Kidney (tissue), 22 donors: ENCODE measurements at places on chromosomes 12 and 14. TPM values are rescaled to one million over a fixed set of nuclear protein-coding genes. Genes with fewer than 3 reads are reported as not detected.

DNA sequence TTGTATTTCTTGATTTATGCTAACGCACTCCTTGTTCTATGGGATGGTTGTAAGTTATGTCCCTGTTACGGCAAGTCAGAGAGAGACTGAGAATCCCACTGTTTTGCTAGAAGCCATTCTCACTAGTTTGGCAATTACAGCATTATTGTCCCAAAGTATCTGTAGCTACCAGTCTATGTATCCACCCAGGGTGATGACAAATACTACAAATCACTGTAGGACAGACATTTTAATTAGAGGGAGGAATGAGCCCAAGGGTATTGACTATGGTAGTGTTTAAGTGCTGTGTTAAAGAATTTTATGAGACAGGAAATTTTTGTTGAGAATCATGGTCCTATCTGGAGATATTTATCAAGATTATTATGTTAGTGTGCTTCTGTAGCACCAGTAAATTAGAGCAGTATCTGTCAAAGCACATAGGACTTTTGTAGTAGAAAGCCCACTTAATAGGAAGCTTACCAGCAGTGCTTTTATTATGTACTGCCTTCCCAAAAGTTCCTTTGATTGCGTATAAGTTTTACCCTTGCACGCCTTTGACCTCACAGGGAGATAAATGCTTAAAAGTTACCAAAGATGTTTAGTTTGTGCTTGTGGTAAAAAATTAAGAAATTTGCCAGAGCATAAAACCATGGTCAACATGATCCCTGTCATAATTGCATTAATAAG lies 10.7 kb downstream of the PRKCH start:
- DNase-seq = peak; percentile 29

GRCh38 chr12:92070054-92070863 lies 75.4 kb downstream of the BTG1 start:
- DNase-seq = no peak

Gene FAM181A
- not detected for polyA plus RNA-seq

Gene KIF26A
- 2.3 TPM for polyA plus RNA-seq

DNA sequence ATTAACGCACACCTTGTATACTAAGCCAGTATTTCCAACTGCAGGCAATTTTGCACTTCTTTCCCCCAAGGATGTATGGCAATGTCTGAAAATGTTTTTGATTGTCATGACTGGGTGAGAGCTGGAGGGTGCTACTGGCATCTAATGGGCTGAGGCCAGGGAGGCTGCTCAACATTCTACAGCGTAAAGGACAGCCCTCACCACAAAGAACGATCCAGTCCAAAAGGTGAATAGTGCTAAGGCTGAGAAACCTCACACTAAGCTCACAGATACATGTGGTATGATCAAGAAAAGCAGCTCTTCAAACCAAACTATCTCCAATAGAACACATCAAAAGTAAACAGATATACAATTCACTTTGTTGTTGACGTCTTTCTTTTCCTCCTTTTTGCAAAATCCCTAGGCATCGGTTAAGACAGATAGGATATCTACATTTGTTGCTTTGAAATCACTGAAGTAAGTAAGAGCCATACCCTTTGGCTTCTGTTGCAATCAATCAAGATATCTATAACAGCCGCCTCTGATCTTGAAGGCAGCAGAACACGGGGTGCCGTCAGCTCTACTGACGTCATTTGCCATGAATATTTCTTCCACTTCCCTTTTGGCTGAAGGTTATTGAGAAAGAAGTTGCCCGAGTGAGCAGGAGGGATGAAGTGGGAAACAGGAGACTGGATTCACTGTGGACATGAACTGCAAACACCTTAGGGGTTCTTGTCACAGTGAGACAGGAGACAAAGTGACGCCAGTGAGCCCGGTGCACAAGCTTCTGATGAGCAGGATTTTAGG lies 218.3 kb downstream of the FOXN3 start:
- DNase-seq = no peak

Gene VRTN
- not detected for polyA plus RNA-seq

DNA sequence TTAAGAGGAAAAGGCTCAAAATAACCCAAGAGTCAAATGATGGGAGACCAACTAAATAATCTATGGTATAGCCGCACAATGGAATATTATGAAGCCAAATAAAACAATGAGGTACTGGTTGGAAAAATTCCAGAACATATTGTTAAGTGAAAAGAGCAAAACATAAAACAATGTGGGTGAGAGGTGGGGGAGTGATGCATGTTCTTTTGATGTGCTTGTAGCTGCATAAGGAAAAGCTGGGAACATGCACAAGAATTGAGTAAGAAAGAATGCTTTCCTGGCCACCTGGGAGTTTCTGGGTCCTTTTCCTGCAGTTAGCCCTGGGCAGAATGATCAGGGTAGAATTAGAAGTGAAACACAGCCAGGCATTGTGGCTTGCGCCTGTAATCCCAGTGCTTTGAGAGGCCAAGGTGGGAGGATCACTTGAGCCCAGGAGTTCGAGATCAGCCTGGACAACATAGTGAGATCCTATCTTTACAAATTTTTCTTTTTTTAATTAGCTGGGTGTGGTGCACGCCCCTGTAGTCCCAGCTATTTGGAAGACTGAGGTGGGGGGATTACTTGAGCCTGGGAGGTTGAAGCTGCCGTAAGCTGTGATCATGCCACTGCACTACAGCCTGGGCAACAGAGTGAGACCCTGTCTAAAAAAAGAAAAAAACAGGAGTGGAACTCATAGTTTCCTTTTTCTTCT lies 7.9 kb downstream of the ABCB9 start:
- DNase-seq = no peak

GRCh38 chr12:77850129-77850528 lies 19.4 kb downstream of the NAV3 start:
- no peak for DNase-seq

DNA sequence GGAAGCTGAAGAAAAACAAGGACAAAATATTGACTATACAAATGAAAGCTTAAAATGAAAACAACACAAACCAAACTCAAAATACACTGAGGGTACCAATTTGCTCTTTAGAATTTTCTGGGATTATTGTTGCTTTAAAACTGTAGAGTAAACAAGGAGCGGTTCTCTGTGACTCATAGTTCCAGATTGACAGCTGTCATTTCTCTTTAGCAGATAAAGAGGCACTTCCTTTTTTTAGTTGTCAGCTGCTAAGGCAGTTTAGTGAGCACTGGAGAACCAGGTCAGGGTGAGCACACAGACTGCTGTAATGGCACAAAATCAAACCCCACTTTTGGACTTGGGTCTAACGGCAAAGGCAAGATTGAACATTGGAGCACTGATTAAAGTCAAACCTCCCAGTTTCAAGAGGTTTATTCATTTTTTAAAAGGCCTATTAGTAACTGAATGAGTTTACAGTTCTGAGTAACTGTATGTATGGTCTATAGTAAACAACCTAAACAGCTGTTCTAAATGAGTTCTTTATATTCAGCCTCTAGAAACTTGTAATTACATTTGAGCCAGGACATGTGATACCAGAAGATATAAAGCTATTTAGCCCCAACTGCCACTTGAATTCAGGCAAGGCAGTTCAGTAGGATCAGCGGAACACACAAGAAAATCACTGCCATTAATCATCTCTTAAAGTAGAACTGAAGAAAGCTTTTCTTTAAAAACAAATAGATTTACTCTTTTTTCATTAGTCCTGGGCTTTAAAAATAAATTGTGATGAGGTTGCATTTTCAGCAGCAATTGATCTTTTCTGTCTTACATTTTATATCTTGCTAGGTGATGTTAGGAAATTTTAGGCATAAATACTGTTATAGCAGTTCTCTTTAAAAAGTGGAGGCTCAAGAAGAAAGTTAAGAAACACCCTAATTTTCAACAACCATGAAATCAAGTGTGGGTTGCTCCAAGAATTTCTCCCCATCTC lies 71.7 kb upstream of the PRICKLE1 start:
- DNase-seq = peak; percentile 58

Gene C1S
- polyA plus RNA-seq = 81.2 TPM

DNA sequence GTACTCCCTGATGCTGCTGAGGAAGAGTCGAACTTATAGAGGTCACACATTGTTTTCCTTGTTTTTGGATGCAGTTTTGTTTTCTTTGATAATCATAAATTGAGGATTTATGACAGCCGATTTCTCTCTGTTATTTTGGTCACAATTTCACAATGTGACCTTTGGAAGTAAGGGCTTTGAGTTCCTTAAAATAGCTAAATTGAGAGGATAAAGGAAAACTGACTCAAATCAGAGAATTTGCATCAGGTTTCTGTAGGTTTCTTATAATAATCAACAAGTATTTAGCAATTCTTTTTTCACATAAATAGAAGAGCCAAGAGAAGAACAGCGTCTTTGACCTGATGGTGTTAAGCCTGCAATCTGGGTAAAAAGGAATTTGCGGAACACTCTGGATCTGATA lies 66.1 kb downstream of the ETV6 start:
- no peak for DNase-seq

DNA sequence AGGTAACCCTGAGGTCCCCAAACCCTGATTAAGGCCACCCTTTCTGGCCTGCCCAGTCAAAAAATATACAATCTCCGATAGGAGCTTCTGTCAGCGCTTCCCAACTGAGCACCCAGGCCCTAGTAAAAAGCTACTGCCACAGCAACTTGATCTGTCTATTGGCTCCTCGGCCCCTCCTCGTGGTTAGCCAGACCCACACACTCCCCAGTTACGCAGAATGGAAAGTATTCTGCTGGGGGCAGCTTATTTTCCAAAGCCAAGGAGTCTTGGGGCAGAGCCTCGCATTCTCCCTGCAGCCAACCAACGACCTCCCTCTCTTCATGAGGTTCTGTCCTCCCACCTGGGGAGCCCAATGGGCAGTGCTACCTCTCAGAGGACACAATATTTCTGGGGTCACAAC lies 32.1 kb downstream of the FMNL3 start:
- no peak for DNase-seq

DNA sequence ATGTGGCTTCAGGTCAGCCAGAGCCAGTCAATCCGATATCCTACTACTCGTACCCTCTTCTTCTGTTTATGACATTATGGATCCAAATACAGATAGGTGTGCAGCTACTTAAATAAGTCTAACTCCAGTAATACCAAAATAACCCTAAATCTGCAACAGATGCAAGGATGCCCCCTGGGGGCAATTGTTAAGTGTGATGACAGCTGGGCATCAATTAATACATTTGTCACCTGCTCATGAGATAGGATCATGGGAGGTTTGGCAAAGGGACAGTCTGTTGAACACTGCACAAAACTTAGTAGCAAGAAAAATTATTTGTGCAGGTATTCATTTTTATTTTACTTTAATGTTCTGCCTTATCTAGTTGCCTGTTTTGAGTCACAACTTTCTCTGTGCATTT lies 83.2 kb downstream of the SLC38A6 start:
- DNase-seq = no peak

DNA sequence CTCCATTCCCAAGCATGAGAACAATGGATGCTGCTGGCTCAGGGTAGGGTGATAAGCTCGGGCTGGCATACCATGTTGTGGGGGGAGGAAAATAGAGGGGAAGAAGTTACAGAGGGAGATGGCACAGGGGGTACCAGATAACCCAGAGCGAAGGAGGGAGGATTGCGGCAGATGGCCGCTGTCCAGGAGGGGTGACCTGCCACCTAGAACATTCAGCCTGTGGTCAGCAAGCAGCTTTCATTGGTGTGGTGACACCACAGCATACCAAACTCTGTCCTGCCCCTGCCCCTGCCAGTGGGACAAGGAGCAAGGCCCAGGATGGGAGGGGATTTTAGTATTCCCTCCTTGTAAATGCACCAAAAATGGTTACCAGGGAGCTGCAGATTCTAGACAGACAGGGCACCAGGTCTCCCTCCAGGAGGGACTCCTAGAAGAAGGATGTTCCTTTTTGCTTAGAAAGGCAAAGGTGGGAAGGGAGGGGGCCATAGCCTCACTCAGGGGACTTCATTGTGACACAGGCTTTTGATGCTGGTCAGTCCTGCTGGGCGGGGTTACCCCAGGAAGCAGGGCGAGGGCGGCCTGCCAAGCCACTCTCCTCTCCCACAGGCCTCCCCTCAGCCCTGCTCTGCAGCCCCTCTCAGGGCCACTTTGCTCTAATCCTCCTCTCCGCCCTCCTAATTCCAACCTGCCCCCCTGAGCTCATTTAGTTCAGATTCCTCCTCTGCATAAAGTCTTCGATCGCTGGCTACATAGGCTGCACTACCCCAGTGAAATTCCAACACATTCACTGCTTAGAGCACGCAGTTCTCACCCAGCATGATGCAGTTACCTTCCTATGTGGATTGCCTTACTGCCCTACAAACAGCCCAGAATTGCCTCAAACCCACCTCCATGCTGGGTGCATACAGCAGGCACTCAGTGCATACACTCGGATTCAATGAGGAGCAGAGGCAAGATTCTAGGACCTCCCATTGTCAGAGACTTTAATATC lies 36.0 kb upstream of the PLEKHG6 start:
- no peak for DNase-seq
